Fibroblast of skin of right biceps (primary cell): ENCODE measurements at places on chromosomes 12 and 14.

DNA sequence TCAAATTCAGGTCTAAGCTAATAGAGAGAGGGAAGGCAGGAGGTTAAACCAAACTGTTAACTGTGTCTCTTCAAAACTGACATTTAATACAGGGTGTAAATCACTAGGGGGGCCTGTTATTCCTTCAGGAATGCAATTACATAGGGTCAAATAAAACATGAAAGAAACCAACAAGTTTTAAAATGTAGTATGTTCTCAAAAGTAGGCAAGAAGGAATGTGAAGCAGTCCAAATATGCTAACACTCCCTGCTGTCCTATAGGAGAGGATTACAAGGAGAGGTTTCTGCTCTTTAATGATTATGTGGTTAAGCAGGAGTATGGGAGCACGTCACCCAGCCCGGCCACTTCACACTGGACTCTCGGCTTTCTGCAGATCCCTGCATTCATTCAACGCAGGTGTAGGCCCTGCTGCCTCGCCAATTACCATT lies 42.5 kb upstream of the BMP4 start:
- peak; percentile 86 for DNase-seq

DNA sequence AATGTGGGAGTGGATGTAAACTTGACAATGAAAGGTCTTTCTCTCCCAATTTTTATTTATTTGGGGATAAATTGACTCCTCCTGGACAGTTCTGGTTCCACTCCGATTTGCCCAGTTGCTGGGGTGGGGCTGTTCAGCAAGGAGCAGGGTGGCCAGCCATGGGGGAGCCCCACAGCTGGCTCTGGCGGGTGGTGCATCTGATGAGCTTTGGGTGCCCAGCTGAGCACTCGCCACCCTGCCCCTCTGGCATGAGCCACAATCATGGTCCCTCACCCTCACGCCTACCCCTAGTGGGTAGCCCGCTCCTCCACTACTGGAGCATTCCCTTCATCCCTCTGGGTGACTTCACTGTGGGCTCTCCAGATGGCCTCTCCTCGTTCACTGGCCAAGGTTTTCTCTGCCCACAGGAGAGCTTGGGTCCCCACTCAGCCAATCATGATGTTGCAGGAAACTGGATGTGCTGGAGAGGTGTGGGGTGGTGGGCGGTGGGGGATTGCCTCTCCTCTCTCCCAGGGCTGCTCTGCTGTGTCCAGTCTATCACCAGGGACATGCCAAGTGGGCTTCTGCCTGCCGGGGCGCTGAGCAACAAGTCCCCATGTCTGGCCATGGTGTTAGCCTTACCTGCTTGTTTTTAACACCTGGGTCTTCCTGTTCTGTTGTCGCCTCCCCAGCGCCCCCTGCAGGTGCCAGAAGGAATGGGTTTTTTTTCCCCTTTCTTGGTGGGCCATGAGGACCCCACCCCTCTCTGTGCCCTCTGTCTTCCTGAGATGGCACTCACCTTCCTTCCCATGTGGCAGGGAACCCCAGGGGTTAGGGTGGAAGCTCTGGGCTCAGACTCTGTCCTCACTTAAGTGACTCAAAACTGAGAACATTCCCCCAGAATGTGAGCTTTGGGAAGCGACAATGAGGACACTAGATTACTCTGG lies 3.4 kb downstream of the CYP46A1 start:
- no peak for DNase-seq

GRCh38 chr12:132423820-132424645 lies 65.9 kb upstream of the FBRSL1 start:
- no peak for DNase-seq

DNA sequence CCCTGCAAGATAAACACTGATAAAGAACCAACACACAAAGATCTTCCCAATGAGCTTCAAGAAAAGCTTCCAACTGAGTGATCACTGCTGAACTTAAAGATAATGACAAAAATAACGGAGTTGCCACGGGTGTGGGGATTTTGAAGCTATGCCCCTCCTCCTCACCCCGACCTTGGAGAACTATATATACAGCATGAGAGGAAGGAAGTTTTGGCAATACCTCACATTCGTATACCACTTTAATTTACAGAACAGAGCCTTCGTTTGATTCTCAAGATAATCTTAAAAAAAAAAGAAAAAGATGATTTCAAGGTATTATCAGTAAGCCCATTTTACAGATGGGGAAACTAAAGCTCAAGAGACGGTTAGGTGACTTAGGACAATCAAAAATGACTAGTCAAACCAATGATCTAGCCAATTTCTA lies 715 bp downstream of the NEK9 start:
- DNase-seq: no peak

- no peak for DNase-seq
These were observed 64.2 kb downstream of the LGR5 start for GRCh38 chr12:71503579-71504391.

GRCh38 chr12:97398704-97399103 lies 63.9 kb upstream of the RMST start:
- no peak for DNase-seq

DNA sequence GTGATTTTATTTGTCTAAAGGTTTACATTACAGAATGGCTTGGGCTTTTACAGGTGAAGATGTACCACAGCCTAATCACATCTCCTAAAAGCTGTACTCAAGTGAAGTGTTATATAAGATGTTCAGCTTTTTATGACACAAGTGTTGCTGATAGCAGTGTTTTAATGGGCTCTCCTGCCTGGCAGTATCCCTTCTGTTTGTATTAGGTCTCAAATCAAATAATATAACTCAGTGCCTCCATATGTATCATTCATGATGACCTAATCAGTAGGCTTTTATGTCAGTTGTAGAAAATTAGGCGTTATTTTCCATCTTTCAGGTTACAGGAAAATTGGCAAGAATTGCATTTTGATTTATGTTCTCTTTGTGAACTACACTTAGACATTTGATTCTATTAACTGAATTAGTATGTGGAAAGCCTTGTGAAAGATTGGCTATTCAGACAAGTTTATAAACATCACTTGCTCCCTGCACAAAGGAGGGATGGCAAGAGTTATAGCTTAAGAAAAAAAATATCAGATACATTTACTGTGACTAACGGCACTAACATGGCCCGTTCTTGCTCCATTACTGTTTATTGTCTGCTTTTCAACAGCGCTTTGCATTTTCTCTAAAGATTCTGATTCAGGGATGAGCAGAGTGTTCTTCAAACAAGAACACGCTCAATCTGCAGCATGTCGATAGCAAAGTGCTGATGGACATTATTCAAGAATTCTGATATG lies 143.7 kb upstream of the DIO2 start:
- no peak for DNase-seq

GRCh38 chr12:132477703-132478432 lies 12.1 kb upstream of the FBRSL1 start:
- no peak for DNase-seq

DNA sequence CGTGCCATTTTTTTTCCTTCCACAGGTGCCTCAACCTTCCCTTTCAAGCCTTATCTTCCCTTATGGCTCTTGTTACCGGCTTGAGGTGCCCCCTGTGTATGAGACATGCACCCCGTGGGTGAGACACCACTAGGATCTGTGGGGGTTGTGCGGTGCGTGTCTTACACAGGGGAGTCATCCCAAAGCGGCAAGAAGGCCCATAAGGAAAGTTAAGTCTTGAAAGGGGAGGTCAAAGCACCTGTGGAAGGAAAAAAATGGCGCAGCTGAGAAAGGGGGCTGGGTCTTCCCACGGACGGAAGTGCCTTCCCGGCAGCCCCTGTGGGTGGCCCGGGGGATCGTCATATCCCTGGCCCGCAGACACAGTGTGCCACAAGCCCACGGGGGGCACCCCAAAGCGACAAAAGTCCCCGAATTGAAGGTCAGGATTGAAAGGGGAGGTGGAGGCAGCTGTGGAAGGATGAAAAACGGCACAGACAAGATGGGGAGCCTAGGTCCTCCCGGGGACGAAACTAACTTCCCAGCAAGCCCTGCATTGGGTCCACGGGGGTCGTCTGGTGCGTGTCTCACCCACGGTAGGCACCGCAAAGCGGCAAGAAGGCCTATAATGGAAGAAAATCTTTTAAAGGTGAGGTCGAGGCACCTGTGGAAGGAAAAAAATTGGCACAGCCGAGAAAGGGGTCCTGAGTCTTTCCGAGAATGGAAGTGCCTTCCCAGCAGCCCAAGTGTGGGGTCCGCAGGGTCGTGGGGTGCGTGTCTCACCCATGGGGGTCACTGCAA lies 273.3 kb downstream of the ALG10 start:
- no peak for DNase-seq

GRCh38 chr12:98750511-98750910 lies 105.4 kb downstream of the APAF1 start:
- peak; percentile 56 for DNase-seq

DNA sequence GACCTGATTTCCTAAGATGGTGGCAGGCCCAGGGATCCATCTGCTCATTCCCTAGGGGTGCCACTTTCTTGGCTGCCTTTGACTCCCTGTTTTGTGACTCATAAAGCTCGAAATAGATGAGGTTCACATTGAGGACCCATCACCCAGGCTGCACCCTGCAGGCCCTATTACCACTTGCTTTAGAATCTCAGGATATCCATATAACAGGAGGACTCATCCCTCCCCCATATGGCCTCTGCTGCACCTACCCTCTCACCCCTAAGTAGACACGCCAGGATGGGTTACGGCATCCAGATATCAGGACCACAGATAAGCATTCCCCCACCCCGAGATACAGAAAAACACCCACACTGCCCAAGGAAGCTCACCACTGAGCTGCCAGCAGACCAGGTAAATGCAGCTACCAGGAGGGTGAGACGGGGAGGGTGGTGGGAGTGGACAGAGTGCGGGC lies 155.7 kb downstream of the DPF3 start:
- peak; percentile 44 for DNase-seq

- DNase-seq: peak; percentile 100
These were observed 104.5 kb upstream of the MED13L start for GRCh38 chr12:116381744-116382685.

- DNase-seq: no peak
These were observed 68.4 kb downstream of the C12orf75 start for GRCh38 chr12:105398930-105399329.

- DNase-seq: no peak
These were observed 48.8 kb downstream of the LRCOL1 start for GRCh38 chr12:132561427-132562156.

GRCh38 chr12:103520686-103521215 lies 25.0 kb upstream of the C12orf42 start:
- no peak for DNase-seq

DNA sequence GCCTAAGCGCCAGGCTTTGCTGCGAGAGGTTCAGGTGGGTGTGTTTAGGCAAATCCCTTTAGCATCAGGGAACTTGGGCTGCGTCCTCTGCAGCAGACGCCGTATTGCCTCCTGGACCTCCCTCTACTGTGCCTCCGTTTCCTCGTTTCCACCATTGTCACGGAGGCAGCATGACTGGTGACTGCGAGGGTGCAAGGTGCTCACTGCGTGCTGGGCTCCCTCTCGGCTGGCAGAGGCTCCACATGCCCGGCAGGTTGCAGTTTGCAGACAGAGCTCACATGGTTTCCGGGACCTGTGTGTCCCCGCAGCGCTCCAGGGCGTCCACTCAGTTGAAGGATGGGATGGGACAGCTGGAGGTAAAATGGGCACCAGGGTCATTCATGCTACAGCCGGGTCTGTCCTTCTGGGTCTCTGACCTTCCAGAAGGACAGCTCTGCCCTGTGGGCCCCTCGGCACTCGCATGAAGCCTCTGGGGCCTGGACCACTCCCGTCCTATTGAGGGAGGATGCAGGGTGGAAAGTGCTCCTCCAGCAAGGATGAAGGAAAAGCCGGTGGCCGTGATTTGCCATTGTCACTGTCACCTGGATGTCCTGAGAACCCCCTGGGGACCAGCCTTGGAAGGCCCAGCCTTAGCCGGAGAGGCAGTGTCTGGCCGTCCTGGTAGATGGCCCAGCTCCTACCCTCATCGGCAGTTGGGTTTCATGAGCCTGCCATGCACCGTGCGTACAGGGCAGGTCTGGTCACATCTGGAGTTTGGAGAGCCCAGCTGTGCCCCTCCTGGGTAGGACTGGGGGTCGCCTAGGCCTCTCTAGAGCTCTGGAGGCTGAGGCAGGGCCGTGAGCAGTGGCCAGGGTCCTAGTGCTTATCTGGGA lies 146.5 kb downstream of the KIF26A start:
- no peak for DNase-seq

DNA sequence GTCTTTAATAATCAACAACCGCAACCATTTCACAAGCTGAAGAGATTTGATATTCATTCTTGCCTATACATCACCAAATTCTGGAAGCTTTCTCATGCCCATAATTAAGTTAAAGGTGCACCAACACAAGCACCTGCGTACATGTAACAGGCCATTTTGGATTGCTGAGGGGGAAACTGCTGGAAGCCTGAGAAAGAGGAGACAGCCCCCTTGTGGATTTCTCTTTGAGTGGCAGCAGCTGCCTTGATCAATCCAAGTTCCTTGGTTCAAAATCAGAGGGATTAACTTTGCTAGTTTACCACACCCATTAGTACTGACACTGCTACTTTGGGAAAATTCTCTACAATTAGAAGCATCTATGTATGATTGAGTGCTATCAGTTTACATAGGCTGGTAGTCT lies 321.1 kb downstream of the NOVA1 start:
- DNase-seq: no peak

DNA sequence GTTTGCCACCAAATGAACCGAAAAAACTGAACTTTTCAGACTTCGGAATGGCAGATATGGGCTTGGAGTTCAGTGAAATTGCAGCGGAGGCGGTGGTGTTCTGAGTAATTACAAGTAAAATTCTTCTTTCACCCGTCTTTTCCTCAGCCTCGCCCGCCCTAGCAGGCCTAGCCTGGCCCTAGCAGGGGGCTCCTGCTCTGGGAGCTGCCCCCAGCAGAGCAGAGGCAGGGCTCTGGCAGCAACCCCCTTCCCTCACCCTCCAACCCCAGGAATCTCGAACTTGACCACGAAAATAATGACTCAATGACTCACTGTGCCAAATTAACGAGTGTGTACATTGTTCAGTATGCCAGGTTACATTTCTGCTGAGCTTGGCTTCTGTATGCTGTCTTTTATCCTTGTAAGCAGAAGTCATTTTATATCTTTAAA lies 1.1 kb downstream of the PAPLN start:
- peak; percentile 88 for DNase-seq

DNA sequence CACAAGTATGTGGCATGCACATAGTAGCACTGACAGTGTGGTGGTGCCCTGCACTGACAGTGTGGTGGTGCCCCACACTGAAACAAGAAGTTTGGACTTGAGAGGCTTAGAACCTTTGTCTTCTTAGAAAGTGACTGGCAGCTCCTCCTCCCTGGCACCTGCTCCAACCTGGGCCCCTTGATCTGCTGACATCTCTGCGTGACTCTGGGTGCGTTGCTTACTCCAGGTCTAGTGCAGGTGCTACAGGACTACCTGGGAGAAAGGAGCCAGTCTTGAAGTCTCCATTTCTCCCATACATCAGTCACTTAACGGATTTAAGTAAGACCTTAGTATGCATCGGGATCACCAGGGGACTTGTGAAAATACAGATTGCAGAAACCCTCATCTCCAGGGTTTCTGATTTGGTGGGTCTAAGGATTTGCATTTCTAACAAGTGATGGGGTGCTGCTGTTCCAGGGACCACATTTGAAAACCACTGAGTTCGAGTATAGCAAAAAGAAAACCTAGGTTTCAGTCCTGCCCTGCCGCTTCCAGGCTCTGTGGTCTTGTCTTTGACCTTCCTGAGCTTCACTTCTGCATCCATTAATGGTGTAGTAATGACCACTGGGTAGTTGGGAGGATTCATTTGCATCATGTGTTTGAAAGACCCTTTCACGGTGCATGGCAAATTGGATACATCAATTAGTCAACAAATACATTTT lies 15.7 kb downstream of the NINJ2 start:
- DNase-seq: no peak
